ENCODE measurements at places on chromosomes 7 and 10.

DNA sequence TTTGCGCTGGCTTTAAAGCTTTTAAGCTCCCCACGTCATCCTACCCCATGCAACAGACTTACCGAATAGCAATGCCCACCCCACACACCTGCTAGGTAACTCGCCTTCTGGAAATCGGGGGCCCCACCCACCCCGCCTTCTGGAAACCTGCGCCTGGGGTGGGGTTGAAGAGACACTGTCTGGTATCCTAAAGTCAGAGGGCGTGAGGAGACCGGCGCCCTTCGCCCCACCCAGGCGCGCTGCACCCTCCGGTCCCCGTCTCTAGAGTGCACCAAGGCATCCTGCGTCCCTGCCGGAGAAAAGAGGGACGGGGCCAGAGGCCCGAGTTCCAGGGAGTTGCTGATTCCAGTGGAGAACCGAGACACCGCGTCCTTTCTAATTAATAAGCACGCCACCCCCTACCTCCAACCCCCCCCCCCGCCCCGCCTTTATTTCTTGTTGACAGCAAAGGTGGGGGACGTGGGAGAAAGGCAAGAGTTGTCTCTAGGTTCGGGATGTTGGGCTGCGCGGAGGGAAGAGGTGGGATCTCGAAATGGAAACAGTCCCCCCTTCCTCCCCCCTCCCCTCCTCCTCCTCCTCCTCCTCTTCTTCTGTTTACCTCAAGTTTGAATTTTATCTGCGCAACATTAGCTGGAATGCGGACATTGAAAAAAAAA is 220.9 kb upstream of the MKLN1 start:
- DNase-seq, result no peak

DNA sequence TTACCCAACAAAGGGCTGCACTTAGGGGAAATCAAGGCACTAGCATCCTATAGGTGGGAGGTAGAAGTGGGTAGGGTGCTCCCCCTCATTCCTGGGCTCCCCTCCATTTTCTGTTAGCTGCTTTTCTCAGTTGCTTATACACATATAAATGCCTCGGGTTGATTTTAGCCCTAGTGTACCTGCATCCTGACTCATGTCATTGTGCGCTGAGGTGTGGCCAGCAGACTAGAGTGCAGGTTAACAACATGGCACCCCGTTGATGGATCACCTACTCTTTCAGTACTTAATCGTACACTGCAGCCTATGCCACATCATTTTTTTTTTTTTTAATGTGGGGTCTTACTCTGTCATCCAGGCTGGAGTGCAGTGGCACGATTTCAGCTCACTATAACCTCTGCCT is 144.0 kb upstream of the ITGB1 start:
- no peak for DNase-seq

DNA sequence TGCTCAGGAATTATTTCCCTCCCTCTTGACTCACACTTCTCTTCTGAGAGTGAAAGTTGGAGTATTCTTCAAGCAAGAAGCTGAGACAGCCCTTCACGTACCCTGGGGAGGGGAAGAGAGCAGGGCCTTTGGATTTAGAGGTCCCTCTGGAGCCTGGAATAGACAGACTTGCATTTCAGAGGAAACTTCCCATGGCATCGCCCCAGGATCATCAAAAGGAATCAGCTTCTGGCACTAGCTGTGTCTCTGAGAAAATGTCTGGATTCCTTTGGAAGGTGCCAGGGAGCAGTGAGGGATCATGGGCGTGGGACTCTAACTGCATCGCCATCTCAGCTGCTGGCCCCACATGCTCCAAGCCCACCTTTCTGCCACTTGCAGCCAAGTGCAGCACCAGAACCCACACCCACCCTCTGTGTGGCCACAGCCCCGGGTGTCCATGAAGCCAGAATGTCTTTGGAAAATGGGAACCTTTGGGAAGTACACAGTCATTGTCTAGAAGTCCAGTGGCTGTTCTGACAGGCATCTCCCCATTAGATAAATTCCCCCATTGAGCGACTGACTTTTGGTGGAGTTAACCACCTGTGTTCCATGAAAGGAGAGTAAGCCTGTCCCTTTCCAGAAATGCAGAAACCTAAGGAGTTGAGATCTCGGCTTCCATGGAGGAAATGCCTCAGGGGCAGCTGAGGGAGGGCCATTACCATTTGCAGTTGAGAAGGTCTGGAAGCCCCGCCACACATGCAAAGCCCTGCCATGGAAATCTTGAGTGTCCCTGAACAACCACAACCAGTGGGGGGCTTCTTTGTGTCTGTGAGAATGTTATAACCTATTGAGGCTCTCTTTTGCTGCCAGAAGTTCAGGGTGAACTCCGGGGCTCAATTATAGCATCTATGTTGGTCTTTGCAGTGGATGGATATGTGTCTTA is 57.8 kb upstream of the GDF10 start:
- no peak for DNase-seq

- DNase-seq, result no peak
Measured at GRCh38 chr10:131049016-131049415, 262.5 kb downstream of the TCERG1L start.

- DNase-seq, result no peak
Measured at GRCh38 chr7:20172736-20173334, 44.3 kb downstream of the MACC1 start.

All from stimulated activated CD8-positive, alpha-beta memory T cell treated with anti-CD3 and anti-CD28 coated beads, Interleukin-7, amount 100 ng/mL, for 48 hours (primary cell).